ENCODE measurements at places on chromosomes 12 and 14. TPM values are rescaled to one million over a fixed set of nuclear protein-coding genes. Genes with fewer than 3 reads are reported as not detected.

The RPL10L gene
- not detected for total RNA-seq

The PLEKHG7 gene
- not detected for total RNA-seq

The RNASE3 gene
- not detected for total RNA-seq

The NKX2-1 gene
- not detected for total RNA-seq

The ADSS1 gene
- total RNA-seq = 7.4 TPM

The PRH1 gene
- 26.6 TPM for total RNA-seq

The ARMH4 gene
- total RNA-seq = 1.0 TPM

The EGLN3 gene
- total RNA-seq = 13.1 TPM

All from endothelial cell of coronary artery (primary cell).